ENCODE measurements at places on chromosomes 5 and 9.

GRCh38 chr9:36625006-36625615 lies 52.4 kb downstream of the MELK start:
- peak; percentile 85 for DNase-seq

DNA sequence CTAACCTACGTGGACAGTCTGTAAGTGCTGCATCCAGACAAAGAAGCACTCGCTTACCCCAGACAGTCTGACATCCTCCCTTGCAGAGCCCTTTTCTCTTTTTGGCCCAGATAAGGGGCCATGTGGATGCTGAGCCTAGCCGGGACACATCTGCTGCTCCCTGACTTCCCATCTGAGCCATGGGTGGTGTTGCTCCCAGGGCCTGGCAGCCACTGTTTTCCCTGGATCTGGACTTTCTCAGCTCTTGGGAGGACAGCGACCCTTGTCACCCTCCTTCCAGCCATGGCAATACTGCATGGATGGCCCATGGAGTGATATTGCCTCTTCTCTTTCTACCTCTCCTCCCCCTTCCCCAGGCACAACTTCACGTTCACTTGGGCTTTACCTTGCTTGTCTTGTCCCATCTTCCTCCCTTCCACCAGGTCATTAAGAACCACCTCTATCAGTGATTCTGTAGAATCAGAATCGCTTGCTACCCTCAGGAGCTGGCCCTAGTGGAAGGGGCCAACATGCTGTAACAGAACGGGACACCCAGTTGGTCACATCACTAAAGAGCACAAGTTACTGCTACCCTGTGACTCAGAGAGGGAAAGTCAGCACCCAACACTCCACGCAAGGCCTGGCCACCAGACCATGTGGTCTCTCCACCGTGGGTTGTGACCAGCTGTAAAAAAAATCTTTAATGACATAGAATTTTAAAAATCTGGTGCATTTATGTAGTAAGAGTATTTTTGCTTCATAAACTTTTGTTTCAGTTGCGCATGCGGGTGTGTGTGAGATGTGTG lies 4.4 kb downstream of the NEURL1B start:
- no peak for DNase-seq

DNA sequence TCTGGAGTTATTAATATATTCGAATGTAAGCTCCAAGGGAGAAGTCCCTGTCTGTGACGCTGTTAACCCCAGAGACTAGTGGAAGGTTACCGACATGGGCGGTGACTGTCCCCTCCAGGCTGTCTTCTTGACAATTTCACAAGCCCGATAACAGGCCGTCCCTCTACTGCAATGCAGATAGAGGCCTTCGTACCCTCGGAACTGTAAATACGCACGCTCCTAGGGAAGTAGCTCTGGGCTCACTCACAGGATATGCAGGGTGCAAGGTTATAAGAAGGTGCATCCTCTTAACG lies 680 bp upstream of the RFK start:
- DNase-seq = peak; percentile 56

- DNase-seq = no peak
Observed at GRCh38 chr9:16063241-16063591, 510.4 kb downstream of the CCDC171 start.

GRCh38 chr9:114248299-114248707 lies 74.6 kb upstream of the ORM1 start:
- DNase-seq = no peak

DNA sequence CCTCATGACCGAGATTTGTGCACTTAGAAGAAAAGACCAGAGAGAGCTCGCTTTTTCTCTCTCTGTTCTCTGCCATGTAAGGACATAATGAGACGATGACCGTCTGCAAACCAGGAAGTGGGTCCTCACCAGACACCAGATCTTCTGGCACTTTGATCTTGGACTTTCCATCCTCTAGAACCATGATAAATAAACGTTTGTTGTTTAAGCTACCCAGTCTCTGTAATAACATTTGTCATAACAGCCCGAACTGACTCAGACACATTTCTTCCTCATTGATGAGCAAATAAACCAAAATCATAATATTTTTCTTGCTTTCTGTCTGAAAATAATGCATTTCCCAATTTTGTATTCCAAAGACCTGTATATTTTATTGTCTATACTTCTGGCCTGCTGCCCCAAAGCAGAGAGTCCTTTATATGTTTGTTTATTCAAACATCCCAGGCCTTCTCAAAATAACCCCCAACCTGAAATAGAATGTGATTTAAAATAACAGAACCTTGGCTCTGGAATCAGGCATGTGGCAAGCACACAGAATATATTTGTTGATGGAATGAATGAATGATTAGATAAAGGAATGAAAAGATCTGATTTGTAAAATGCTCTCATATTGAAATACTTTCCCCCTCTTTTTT lies 396.5 kb downstream of the ADGRV1 start:
- no peak for DNase-seq
